GM23248 (cell line): ENCODE measurements at places on chromosomes 1 and 21.

DNA sequence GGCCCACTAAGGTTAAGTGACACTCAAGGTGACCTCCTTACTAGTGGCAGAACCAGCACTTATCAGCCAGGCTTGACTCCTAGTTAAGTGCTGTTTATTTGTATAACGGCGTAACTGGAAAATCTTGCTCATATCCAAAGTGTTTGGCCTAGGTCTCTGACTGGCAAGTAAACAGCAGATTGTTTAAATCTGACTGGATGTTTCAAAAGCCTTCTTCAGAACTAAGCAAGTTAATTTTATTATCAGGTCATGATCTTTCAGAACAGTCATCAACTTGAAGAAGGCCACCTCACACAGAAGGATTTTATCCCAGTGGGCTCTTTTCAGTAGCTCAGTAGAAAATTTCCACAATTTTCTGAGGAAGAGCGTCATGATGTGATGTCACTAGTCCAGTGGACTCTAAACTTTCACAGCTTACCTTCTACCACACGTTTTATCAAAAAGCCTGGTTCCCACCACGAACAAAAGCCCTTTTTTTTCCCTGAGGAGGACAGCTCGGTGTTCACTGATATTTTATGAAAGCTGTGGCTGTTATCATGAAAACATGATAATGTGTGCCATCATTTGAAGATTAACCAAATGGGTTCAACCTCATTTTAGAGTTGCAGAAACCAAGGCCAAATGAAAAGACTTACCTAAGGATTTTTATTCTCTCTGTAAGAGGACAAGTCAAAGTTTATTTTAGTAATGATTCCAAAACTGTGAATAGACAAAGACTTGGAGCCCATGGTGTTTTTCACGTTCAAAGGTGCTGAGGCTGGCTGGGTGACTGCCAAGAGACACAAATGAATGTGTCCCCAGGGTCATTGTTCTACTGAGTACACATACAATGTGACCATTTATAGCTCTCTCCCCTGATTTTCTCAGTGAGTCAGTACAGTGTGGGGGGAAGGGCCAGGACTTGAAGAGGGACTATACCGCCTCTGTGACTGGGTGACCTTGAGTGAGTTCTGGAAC, 9.1 kb downstream of the SGIP1 start:
- peak; percentile 81 for DNase-seq

DNA sequence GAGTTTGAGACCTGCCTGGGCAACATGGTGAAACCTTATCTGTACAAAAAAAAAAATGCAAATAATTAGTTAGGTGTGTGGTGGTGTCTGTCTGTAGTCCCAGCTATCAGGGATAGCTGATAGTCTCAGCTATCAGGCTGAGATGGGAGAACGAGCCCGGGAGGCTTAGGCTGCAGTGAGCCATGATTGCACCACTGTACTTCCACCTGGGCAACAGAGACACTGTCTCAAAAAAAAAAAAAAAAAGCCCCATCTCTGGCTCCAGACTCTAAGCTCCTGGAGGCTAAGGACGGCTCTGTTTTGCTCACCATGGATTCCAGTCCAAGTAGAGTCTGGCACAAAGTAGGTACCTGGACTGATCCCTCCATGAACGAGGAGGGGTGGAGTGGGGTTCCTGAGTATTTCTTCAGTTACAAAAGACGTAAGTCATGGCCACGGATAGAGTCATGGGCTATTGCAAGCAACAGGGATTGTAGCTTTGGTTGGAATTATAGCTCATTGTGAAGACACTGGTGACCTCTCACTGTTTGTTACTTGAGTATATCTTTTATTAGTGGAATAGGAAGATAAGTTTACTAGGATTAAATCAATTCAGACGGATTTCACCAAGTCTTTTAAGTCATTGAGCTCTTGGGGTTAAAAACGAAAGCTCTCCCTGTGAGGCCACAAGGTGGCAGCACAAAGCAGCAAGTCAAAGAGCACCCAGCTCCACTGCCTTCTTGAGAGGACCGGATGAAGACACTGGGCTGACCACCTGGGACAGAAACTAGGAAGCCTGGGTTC, 35.6 kb upstream of the TMEM61 start:
- DNase-seq, result peak; percentile 88

GRCh38 chr1:84427250-84428188, 29.2 kb downstream of the DNASE2B start:
- DNase-seq, result peak; percentile 37

- no peak for DNase-seq
Observed at GRCh38 chr1:228927421-228927820, 192.1 kb downstream of the RHOU start.

DNA sequence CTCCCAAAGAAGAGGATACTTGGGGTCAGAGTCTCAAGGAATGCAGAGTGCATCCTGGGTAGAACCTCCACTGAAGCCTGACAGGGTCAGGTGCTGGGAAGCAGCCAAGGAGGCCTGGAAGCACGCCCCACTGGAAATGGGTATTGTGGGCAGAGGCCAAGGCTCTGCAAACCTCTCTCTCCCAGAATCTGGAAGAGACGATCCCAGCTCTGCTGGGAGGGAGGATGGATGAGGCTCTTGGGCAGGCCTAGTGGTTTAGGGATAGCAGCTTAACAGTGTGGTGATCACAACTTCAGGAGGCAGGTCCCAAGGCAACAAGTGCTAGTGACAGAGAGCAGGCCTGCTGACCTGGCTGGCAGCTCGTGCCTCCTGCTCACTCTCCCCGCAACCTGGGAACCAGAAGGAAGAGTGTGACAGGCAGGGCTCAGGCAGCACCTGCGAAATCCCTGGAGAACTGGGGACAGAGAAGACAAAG, 641.0 kb downstream of the PLPP3 start:
- DNase-seq, result no peak

GRCh38 chr1:201192261-201192788, 1.7 kb downstream of the IGFN1 start:
- DNase-seq, result peak; percentile 47

DNA sequence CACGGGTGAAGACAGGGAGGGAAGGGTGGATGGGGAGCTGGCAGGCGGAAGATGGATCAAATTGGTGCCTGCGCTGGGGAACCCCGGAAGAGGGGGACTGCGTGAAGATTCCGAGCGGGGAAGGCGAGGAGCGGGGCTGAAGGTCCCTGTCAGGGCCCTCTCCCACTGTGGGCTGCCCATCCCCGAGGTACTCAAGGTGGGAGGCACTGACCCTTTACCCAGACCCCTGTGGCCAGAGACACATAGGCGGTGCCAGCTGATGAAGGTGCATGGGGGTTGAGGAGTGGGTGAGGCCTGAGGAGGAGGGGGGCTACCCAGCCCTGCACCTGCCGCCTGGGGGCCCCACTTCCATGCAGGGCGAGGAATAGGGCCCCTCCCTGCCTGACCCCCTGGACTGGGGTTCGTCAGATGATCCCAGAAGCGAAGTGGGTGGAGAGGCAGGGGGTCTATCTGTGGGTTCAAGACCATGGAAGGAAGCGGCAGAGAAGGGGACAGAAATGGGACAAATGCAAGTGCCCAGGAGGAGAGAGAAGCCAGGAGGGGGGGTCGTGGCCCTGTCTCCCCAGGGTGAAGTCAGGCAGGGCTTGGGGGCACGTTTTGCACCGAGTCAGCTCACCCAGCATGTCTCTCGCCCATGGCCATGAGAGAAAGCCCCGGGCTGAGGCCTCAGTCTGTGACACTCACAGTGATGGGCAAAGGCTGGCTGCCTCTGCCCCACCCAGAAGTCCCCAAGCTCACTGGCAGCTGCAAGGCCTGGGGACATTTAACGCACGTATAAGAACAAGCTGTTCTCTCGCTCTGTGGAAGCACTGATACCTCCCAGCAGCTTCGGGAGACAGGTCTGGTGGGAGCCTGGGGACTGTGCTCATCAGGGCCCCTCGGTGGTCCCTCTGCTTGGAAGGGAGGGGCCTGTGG, 7.0 kb upstream of the MMEL1 start:
- no peak for DNase-seq

- no peak for DNase-seq
Observed at GRCh38 chr1:185267301-185267700, 49.7 kb downstream of the IVNS1ABP start.

GRCh38 chr1:174743654-174744561, 255.8 kb upstream of the CACYBP start:
- peak; percentile 68 for DNase-seq

GRCh38 chr1:174344162-174344561, 103.6 kb upstream of the GPR52 start:
- DNase-seq, result no peak

DNA sequence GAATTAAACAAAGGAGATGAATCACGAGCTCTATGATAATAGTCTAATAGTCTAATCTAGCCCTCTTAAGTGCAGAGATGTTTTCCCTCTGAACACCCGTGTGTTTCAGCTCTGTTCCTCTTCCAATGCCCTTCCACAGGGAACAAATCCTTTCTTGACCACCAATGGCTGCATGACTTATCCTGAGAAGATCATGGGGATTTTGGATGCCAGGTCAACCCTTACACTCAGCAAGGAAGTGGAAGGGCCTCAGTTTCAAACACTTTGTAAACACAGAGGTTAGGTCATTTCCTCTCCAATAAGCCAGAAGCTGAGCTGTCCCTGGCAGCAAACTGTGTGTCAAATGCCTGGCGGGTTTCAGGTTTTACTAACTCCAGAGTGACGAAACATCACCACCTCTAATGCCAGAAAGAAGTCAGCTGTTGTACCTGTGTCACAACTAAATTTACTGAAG, 200.0 kb downstream of the GABPA start:
- DNase-seq, result peak; percentile 97

DNA sequence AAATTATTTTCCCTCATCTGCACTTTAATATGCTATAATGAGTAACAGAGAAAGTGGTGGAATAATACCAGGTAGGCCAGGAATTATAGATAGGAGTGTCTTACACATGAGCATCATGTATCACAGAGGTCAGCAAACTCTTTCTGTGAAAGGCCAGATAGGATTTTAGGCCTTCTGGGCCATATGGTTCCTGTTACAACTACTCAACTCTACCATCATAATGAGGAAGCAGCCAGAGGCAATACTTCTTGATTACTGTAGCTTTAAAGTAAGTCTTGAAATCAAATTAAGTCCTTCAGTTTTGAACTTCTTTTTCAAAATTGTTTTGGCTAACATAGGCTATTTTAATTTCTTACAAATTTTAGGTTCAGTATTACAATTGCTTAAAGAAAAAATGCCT, 32.1 kb upstream of the IGSF3 start:
- no peak for DNase-seq

- DNase-seq, result no peak
Observed at GRCh38 chr1:86498281-86498680, 29.6 kb downstream of the CLCA1 start.

GRCh38 chr1:180912211-180912800, 391 bp upstream of the KIAA1614 start:
- DNase-seq, result peak; percentile 67

- peak; percentile 91 for DNase-seq
Observed at GRCh38 chr21:39633770-39634181, 21.0 kb downstream of the B3GALT5 start.

- no peak for DNase-seq
Observed at GRCh38 chr1:165726841-165727240, 28.5 kb upstream of the ALDH9A1 start.

DNA sequence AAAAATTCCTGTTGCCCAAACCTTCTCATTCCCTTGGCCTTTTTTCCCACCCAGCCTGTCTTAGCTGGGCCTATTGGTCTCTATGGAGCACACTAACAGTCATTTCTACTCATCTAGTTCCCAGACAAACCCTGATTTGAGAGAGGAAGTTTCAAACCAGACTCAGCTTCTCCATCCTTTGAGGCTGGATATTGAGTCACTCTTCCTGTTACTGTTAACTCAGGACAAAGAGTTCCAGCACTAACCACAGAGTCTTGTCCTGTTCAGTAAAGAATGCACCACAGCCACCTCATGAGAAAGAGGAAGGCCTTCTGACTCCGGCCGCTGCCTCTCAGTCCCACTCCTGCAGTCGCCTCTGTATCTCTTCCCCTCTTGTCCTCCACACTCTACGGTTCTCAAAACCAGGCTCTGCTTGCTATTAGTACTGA, 137.8 kb downstream of the PTPRC start:
- DNase-seq, result peak; percentile 97

DNA sequence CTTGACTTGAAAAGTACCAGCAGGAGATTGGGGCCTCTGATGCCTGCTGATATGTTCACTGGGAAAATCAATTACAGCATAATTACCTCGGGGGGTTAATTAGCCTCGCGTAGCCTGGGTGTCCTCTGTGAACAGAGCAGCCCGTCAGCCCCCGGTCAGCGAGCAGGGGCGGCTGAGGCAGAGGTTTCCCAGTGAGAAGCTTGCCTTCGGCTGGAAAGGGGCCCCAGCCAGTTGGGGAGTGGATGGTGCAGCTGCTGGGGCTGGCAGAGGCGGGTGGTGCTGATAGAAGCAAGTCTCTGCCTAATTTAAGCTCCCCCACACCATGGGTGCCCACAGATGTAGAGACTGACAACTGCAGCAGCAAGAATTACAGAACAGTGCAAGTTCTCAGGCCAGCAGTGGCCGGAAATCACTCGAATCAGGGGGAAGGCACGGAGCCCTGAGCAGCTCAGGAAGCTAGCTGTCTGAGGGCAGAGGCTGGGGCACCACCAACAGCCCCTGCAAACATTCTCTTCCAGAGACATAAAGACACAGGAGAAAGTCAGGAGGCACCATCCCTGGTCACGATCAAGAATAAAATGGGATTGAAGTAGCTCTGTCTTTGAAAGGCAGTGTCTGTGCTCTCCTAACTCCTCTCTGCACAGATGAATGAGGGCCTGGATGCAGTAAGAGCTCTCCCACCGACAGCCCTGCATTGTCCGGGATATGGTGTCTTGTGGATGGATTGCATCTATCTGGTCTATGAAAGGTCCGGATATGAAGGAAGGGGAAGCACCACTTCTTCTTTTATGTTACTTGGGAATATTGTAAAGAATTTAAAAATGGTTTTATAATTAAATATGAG, 166.5 kb upstream of the CD34 start:
- no peak for DNase-seq

- DNase-seq, result no peak
Observed at GRCh38 chr1:3863231-3863935, 6.1 kb downstream of the DFFB start.
